ENCODE measurements at places on chromosomes 13 and 19.

DNA sequence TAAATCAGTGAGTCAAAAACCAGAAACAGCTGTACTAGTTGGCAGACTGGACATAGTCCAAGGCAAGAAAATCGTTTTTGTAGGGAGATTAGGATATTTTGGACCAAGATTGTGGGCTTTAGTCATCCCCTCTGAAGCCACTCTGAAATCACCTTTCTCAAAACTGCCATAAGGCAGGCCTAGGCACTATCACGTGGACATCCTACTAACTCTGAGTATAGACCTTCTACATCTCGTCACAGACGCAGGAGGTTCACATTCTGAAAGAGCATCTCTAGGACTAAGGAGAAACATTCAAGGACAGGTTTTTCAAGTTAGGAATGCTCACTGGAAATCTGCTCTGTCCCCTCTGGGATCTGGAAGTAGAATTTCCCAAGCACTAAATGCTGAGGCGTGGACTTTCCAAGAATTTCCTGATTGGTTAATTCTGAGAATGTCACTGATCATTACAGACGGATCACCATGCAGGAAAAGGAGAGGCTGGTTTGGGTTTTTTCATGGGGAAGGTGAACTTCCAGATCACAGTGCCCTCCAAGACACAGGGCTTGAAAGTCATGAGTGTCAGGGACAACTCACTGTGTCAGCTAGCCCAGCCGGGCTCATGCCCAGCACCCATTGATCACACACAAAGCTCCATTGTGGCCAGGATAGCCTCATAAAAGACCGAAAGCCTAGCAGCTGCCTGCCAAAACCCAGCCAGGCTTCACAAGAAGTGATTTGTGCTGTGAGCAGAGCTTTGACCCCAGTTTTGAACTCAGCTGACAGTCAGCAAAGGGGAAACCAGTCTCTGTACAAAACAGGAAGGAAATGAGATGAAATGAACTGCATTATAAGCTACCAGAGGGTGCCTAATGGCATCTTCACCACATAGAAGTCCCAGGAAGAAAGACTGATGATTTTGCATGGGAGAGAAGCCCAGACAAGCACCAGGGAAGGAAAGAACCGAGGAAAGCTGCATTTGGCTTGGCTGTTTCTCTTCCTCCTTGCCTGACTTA, 2.7 kb upstream of the RUBCNL start:
- DNase-seq: no peak

DNA sequence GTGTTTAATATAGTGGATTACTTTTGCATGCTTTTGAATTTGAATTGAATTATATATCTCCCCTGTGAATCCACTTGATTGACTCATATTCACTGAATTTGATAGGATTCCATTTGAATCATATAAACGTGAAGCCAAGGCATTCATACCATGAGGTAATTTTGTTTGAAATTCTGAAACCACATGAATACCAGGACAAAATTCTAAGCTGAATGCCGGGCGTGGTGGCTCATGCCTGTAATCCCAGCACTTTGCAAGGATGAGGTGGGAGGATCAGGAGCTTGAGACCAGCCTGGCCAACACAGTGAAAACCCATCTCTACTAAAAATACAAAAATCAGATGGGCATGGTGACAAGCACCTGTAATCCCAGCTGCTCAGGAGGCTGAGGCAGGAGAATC, 4.4 kb downstream of the ZNF793 start:
- DNase-seq: no peak

- DNase-seq: no peak
Measured at GRCh38 chr19:36973021-36973843, 57.1 kb downstream of the ZNF568 start.

DNA sequence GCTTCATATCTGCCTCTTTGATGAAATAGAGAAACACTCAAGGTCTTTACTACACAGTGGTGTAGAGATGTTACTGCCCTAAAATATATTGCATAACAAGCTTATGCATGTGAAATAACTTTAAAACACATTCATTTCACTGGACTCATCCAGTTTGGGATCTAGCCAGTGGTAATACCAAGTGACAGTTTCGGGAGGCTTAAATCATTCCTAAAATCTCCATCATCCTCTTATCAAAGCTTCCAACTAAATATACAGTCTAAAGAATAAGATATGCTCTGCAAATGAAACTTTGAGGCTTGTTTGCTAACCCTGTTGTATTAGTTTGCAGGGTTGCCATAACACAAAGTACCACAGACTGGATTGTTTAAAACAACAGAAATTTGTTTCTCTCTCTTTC, 52.8 kb downstream of the THSD1 start:
- no peak for DNase-seq

All from NCI-H2107 (cell line).